ENCODE measurements at places on chromosomes 7 and 10.
A peak's percentile ranks its signal among the peaks of the same experiment; 100 is the strongest.

DNA sequence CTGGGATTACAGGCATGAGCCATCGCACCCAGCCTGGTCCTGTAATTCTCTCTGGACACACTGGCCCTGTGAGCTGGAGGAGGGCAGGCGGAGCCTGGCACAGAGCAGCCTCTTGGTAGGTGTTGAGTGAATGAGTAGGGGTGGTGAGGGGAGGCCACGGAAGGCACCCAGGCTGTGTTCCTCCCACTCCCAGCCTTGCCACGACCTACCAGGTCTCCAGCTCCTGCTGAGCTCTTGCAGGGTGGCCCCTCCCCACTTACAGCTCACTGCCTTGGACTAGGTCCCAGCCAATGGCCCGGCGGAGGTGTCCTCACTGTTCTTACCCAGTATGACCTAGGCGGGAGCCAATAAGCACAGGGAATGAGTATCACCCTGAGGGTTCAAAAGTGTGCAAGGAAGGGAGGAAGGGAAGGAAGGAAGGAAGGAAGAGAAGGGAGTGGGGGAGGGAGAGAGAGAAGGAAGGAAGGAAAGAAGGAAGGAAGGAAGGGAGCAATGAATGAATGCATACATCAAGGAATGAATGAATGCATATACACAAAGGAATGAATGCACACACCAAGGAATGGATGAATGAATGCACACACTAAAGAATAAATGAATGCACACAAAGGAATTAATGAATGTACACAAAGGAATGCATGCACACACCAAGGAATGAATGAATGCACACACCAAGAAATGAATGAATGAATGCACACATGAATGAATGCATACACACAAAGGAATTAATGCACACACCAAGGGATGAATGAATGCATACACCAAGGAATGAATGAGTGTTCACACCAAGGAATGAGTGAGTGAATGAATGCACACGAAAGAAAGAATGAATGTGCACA, 45.5 kb downstream of the GTF2IRD1 start:
- no peak for DNase-seq

DNA sequence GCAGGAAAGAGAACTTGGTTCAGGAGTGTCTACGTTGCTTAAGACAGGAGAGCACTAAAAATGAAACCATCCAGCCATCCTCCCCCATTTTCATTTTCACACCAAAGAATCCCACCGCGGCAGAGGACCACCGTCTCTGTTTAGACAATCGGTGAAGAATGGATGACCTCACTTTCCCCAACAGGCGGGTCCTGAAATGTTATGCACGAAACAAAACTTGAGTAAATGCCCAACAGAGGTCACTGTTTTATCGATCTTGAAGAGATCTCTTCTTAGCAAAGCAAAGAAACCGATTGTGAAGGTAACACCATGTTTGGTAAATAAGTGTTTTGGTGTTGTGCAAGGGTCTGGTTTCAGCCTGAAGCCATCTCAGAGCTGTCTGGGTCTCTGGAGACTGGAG, 1.4 kb upstream of the IL6 start:
- peak; percentile 45 for DNase-seq

- DNase-seq: no peak
These were observed 429.0 kb upstream of the LRGUK start for GRCh38 chr7:133698127-133698526.

DNA sequence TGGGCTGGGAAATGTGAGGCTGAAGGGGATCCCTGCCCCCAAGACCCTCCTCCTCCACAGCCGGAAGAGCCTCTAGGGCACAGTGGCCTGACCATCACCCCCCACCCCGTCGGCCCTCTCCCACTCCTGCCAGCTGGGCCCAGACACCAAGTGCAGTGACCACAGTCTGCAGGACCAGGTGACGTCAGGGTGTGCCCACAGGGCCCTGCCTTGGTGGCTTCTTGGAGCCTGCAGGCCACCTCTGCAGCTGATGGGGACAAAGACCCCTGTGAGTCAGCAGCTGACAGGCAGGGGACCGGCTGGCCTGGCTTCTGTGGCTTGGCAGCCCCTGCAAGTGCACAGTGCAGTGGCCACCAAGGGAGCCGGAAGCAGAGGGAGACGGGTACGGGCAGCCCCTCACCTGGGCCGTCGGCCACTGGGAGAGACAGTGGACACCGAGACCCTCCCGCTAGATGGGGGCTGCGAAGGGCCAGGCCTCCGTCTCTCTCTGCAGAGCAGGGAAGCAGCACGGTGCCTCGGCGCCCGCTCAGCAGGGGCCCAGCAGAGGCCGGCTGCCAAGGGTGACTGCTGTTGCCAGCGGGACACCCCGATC, 274.6 kb downstream of the ELFN1 start:
- DNase-seq: no peak

DNA sequence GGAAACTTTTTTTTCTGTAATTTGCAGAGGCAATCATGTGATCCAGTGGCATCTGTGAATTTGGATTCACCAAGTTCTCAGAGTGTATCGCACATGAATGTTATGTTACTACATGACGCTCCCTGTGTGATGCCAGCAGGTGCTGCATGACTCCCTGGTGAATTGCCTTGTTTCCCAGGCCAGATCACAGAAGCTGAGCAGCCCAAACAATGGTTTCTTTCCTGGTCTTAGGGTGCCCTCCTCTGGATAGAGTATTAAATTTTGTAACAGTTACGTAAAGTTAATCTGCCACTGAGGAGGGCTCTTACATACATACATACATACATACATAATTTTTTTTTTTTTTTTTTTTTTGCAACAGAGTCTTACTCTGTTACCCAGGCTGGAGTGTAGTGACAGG, 3.6 kb downstream of the ZSCAN21 start:
- peak; percentile 79 for DNase-seq

- DNase-seq: no peak
These were observed 19.8 kb upstream of the ZNF273 start for GRCh38 chr7:64883113-64883905.

DNA sequence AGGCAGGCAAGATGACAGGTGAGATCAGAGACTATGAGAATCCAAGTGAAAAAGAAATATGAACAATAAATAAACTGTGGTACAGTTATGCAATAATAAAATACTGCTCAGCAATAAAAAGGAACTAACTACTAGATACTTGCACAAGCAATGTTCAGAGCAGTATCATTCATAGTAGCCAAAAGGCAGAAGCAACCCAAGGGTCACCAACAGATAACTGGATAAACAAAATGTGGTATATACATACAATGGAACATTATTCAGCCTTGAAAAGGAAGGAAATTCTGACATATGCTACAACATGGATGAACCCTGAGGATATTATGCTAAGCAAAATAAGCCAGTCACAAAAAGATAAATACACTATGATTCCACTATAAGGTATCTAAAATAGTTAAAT, 76.9 kb upstream of the KCNIP2 start:
- DNase-seq: no peak

- no peak for DNase-seq
These were observed 13.0 kb downstream of the AQP1 start for GRCh38 chr7:30924624-30925023.
